Aorta (tissue), 5 donors: ENCODE measurements at places on chromosomes 12 and 14.

GRCh38 chr12:92639017-92639416 lies 63.8 kb upstream of the PLEKHG7 start:
- DNase-seq = no peak

- no peak for DNase-seq
Measured at GRCh38 chr12:91219511-91219910, 36.9 kb upstream of the DCN start.

- DNase-seq = no peak
Measured at GRCh38 chr12:49331380-49332222, 5.4 kb downstream of the C1QL4 start.

- peak; percentile 6 for DNase-seq
Measured at GRCh38 chr12:117071009-117071408, 28.2 kb downstream of the TESC start.

GRCh38 chr14:67999290-67999689 lies 179.7 kb downstream of the RAD51B start:
- no peak for DNase-seq

GRCh38 chr12:30166006-30166795 lies 382.5 kb upstream of the TMTC1 start:
- DNase-seq = no peak

DNA sequence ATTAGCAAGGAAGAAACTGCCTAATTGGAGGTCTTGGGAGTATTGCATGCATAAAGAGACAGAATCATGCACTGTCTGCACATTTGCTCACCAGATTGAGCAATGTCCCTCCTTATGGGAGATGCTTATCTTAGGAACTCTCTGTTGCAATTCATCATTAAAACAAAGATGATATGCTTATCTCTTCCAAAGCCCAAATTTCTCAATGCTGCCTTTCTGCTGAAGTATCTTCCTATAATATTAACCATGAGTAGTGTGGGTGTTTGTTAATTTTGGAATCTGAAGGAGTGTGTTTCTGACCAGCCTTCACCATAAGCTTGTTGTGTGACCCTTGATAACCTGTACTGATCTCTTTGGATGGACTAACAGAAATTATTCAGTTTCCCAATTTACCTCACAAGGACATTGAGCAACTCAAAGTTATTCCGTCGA lies 1257.6 kb upstream of the FLRT2 start:
- no peak for DNase-seq

DNA sequence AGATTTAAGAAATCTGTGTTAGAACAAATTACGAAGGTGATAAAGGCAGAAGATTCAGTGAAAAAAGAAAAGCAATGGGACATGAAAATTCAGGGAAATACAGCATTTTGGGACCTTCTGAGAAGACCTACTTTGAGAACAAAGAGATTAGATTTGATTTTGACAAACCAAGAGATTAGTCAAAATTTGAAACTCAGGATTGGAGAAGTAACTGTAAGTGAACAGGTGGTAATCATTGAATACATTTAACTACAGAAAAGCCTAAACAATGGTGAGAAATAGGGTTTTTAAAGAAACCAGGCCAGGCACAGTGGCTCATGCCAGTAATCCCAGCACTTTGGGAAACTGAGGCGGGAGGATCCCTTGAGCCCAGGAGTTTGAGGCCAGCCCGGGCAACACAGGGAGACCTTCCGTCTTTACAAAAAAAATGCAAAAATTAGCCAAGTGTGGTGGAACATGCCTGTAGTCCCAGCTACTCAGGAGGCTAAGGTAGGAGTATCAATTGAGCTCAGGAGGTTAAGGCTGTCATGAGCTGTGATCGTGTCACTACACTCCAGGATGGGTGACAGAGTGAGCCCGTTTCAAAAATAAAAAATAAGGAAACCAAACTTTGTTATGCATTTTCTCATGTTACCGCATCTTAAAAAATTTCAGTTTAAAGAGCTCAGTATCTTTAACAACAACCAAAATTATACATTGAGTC lies 8.9 kb upstream of the SAV1 start:
- no peak for DNase-seq

DNA sequence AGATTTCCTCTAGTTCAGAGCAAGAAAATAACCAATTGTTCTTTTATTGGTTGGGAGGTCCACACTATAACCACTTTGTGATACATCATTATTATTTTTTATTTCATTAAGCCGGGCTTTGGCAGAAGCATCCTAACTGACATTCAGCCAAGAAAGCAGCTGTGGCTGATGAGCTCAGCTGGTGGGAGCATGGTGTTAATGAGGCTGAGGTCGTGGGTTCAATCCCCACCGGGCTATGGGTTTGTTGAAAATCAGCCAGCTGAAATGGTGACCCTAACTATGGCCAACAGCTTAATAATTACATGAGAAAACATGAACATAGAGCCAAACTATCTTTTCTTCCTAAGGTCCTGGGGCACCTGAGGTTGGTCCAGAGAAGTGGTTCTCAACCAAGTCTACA lies 378.2 kb downstream of the GLT1D1 start:
- no peak for DNase-seq

GRCh38 chr12:109466305-109466704 lies 10.8 kb downstream of the KCTD10 start:
- DNase-seq = no peak

DNA sequence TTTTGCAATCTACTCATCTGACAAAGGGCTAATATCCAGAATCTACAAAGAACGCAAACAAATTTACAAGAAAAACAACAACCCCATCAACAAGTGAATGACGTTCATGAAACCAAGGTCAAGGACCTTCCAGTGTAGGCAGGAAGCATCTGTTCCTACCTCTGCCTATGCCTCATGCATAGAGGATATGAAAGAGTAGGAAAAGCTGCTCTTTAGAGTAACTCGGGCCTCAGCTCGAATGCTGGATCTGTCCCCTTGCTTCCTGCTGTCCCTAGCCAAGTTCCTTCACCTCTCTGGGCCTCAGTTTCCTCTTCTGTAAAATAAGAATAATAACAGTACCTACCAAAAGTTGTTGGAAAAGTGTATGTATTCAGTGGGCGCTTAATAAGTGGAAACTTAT lies 65.0 kb downstream of the FOXN4 start:
- DNase-seq = no peak

- DNase-seq = no peak
Measured at GRCh38 chr12:42564996-42565395, 24.6 kb downstream of the PRICKLE1 start.

DNA sequence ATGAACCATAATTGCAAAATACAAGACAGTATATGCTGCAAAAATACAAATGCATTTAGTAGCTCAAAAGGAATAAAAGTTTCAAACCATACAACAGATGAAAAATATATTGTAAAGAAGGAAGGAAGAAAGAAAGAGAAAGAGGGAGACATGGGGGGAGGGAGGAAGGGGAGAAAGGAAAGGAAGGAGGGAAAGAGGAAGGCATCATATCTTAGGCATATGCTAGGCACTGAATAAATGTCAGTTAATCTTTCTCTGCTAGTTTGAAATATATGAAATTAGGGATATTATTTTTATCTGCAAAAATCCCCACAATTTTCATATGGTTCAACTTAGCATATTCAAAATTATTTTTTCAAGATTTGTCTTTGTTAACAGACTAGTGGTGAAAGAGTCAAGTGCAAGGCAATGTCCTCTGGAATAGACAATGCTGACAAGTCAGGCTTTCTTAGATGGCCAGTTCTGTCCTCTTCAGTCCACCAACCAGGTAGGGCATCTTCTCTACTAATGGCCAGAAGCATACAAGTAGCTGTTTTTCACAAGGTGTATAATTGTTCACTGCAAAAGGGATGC lies 506.4 kb downstream of the PRKD1 start:
- no peak for DNase-seq

GRCh38 chr14:100312877-100313400 lies 6.7 kb upstream of the SLC25A29 start:
- no peak for DNase-seq

GRCh38 chr14:69328765-69329164 lies 68.8 kb downstream of the GALNT16 start:
- DNase-seq = no peak

DNA sequence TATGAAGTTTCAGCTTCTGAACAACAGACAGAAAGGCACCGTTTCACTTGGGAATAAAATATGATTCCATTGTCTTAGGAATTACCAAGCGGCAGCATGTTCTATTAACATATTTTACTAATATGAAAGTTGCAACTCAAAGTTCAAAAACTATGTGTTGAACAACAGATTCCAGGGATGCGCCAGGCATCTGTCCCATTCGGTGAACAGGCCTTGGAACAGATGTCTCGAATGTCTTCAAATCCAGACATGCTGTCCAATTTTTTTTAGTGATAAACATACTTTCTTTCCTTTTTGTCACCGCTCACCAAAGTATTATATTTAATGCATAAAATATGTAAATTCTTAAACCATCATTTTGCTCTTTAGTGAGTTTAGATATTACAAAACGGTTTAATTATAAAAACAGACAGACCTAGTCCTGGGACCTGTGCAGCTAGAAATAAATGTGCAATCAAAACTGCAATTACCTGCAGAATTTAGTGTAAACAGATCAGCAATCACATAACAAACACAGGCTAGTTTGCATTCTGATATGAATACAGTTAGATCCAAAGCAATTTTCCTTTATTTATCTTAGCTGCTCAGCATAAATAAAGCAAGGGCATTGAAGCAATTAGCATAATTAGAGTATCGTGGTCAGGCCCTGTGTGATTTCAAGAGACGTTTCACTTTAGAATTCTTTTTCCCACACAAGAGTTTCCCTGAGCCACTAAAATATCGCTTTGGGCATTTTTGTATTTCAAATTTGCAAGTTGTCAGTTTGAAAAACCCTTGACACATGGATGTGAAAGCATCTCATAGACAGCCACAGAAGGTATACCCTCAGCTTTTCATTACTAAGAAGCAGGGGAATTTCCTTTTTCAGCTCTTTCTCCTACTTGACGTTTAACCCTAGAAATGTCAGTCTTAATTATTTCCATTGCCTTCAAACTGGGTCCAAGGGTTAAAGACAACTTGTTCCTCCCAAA lies 420.8 kb downstream of the EGLN3 start:
- no peak for DNase-seq

DNA sequence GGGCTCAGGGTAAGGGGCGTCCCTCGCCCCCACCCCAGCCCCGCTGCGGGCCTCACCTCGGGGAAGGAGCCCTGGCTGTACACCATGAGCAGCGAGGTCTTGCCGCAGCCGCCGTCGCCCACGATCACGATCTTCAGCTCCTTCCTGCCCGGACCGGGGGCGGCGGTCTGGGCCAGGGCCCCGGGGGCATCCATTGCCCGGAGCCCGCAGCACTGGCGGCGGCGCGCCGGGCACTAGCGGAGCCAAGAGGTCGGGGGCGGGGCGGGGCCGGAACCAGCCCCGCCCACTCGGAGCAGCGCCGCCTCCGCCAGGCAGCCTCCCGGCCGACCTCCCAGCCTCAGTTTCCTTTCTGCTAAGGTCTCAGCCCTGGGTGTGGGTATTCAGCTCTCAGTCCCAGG lies at the start of gene RHOF:
Gene RHOF (minus strand): TSS at position 249 of the 398 bp plus-strand sequence. CDS start 55 bp downstream, at position 194.
- DNase-seq = no peak

GRCh38 chr12:79555028-79555925 lies 135.5 kb downstream of the PAWR start:
- no peak for DNase-seq

DNA sequence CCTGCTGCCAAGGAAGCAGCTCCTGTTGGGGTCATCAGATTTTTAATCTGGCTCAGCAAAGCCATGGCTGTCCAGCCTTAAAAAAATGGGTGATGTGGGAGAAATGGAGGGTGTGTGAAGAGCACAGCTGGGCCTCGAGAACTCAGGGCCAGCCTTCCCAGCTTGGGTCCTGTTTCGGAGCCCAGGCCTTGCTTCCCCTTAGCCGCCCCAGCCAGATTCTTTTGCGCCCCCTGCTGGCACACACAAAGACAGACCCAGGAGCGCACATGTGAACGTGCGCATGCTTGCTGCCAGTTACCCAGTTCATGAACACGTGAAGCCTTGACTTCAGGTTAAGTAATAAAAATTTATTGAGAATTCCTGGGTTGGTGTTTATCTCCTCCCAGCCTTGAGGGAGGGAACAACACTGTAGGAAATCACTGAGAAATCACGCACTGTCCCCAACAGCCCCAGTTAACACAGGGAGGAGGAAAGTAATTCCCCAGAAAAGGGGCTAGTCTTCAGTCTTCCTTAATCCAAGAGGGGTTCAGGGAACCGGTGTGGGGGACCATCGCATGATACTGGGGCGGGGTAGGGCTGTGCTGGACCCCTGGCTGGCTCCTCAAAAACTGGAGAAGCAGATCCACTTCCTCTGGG lies 5.3 kb downstream of the PHB2 start:
- peak; percentile 94 for DNase-seq

GRCh38 chr14:53766106-53766505 lies 190.5 kb downstream of the BMP4 start:
- no peak for DNase-seq

- DNase-seq = no peak
Measured at GRCh38 chr12:94261786-94262185, 113.4 kb downstream of the PLXNC1 start.

DNA sequence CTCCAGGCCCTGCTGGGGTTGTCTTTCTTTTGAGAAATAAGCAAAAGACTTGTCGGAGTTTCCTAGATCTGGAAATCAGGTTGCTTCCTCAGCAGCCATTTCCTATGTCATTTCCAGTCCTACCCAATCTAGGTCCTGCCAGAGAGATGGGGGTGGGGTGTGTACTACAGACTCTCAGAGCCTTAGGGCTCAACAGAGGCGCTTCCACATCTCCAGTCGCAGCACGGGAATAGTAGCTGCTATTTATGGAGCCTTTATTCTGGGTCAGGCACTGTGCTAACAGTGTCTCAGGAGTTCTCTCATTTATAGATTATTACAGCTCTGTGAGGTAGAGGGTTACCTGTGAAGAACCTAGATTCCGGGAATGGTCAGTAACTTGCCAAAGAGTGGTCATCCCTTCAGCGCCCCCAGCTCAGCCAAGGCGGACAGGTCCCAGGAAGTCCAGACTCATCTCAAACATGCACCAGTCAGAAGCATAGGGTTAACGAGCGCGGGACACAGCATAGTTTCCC lies 21.9 kb downstream of the DHRS2 start:
- DNase-seq = no peak

DNA sequence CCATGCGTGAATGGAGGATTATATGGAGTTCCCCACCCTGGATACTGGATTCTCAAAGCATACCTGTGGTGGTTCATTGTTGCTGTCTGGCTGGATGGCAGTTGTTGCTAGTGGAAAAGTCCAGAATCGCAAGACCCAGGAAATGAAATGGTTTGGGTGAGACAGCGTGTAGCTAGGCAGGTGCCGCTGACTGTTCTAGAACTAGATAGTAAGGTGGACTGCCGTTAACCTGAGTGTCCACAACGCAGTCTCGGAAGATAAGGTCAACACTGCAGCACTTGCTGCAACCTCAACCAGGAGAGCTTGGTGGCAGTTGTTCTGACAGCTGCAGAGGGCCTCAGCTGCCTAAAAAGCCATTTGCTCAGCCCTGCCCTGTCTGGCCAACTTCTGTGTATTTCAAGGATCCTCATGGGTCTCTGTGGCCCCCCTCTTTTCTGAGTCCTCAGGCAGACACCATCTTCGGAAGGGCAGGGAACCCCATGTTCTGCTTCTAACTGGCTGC lies 15.5 kb upstream of the IRF2BPL start:
- DNase-seq = peak; percentile 42
